H9 (cell line): ENCODE measurements at places on chromosomes 7 and 10. TPM values are rescaled to one million over a fixed set of nuclear protein-coding genes. Genes with fewer than 3 reads are reported as not detected.

GRCh38 chr10:11243425-11244222 lies 226.0 kb downstream of the CELF2 start:
- no peak overlapping the region for H3K27ac ChIP-seq
- no peak overlapping the region for H3K4me3 ChIP-seq
- no peaks in the 10 kb centered on the region for H3K4me1 ChIP-seq
- H3K27me3 ChIP-seq, result no peaks in the 10 kb centered on the region
- H3K36me3 ChIP-seq, result no peaks in the 10 kb centered on the region; the same call in 2 of the 3 replicates

DNA sequence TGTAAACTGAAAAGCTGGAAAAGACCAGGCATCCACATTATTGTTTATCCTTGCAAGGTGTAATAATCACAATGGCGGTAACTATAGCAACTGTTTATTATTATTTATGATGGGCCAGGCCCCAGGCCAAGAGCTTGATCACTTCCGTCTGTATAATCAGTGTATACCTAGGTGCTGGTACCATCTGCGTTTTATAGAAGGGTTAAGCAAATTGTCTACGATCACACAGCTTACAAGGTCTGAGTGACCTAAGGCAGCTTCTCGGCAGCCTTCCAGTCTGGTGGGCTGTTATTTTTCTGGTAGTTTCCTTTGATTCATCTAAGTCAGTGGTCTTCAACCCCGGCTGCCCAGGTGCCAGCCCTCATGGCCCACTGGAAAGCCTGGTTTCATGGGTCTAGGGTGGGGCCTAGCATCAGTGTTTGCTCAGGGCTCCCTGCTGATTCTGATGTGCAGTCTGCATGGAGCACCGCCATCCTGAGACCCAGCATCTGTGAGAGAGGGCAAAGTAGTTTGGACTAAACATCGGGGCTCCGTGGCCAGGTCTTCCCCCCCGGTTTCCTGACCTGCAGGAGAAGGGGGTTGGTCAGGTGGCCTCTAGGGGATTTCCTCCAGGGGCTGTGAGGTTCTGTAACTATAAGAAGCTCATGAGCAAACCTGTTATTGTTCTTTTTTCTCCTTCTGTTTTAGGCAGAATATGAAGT lies 146.4 kb downstream of the RGS10 start:
- H3K27me3 ChIP-seq, result no peaks in the 10 kb centered on the region

DNA sequence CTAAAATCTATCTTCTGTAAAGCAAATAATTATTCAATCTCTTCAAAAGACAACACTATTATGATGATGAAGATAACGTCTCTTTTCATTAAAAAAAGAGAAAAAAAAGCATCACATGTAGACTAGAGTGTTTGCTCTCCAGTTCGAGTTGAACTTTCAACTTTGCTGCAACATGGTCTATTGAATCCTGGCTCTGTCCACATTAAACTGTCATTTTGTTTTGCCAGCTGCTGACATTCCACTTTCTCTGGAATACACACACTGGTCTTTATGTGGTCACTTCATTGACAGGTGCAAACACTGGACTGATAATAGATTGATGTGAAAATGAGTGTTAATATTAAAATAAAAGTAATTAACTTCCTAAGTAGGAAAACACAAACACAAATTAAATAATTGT lies 61.7 kb downstream of the PTF1A start:
- H3K4me3 ChIP-seq, result no peak overlapping the region
- H3K27ac ChIP-seq, result no peak overlapping the region
- H3K4me1 ChIP-seq, result no peaks in the 10 kb centered on the region

- no peaks in the 10 kb centered on the region for H3K36me3 ChIP-seq
- no peak for DNase-seq
- no peak overlapping the region for H3K4me3 ChIP-seq
- H3K27me3 ChIP-seq, result no peaks in the 10 kb centered on the region
- no peaks in the 10 kb centered on the region for H3K4me1 ChIP-seq
Measured at GRCh38 chr10:71694039-71694501, 25.5 kb downstream of the C10orf105 start.

DNA sequence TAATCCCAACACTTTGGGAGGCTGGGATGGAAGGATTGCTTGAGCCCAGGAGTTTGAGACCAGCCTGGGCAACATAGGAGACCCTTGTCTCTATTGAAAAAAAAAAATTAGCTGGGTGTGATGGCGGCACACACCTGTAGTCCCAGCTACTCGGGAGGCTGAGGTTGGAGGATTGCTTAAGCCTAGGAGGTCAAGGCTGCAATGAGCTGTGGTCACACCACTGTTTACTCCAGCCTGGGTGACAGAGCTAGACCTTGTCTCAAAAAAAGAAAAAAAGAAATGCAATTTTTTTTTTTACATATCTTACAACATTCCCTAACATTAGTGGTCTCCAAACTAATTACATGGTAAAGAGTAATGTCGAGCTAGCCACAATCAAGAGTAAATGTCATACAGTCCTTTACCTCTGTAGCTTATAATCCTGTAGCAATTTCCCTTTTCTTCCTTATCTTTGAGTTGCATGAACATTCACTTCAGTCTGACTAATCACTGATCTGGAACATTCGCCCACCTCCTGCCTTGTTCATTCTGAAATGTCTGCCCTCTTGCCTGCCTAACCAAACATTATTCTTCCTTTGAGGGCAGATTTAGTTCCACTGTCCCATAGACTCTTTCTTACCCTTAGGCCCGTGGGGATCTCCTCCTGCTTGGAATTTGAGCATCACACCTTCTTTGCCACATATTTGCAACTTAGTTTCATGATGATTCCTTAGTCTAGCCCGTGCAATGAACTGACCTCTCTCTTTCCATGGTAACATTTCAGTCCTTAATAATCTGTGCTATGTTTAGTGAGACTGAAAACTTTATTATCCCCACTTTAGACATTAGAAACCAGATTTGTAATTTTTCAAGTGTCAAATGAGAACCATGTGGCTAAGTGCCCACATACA lies 4.8 kb upstream of the VCL start:
- no peaks in the 10 kb centered on the region for H3K27me3 ChIP-seq
- H3K4me1 ChIP-seq, result no peaks in the 10 kb centered on the region
- H3K27ac ChIP-seq, result no peak overlapping the region

DNA sequence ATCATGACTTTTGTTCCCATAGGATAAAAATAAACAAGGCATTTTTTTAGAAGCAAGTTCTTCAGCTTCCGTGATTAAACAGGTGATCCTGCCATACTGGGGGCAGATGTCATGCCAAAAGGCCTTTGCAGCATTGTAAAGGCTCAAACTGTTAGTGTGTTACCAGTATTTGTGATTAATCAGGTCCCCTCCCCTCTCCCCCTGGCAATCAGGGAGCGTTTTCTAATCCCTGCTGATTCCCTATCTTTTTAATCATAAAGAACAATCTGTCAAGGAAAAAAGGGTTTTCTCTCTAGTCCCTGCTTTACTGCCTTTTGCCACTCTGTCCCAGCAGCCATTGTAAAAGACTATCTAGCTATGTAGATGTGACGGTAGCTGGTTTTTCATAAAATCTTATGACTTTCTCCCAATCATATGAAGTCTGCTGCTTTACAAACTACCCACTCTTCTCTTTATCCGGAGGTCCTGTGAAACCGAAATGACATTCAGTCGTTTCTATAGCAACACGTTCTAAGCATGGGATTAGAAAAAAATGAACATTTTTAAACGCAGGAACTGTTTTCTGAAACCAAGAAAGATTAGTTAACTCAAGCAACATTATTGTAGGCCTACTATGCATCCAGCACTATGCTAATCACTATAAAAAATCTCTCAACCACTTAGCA lies 210.9 kb downstream of the RNLS start:
- no peaks in the 10 kb centered on the region for H3K27me3 ChIP-seq
- no peak overlapping the region for H3K27ac ChIP-seq
- H3K36me3 ChIP-seq, result no peaks in the 10 kb centered on the region
- H3K4me3 ChIP-seq, result no peak overlapping the region
- no peak for DNase-seq

GRCh38 chr10:67815571-67816059 lies 22.4 kb downstream of the DNAJC12 start:
- H3K4me1 ChIP-seq, result no peaks in the 10 kb centered on the region
- H3K4me3 ChIP-seq, result no peak overlapping the region
- DNase-seq, result no peak
- no peaks in the 10 kb centered on the region for H3K36me3 ChIP-seq
- no peaks in the 10 kb centered on the region for H3K27me3 ChIP-seq
- no peak overlapping the region for H3K27ac ChIP-seq

DNA sequence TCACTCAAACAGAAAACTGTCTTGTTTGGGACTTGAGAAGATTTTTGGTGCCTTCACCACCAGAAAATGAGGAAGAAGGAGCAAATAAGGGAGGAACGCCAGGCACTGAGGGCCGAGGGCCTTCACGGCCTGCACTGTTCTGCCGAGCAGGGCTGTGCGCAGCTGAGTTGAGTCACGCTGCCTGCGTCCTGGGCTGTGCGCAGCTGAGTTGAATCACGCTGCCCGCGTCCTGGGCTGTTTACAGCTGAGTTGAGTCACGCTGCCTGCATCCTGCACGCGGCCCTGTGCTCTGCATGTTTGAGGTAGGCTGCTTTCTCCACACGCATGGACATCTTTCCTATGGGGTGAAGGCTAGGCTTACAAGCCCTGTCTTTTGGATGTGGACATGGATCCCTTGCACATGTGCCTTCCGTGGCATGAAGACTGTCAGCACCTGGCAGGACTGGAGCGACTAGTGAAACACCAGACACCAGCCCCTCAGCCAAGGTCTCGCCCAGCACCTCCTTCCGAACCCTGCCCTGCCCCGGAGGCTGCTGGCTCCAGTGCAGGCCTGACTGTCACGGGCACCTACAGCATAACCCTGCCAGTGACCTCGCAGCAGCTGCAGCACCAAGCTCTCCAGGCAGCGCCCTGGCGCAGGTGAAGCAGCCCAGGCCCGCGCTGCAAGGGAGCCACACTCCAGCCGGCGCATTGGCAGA lies 96.7 kb downstream of the HTR5A start:
- H3K36me3 ChIP-seq, result no peaks in the 10 kb centered on the region
- no peak overlapping the region for H3K4me3 ChIP-seq
- DNase-seq, result no peak
- H3K27ac ChIP-seq, result no peak overlapping the region
- no peaks in the 10 kb centered on the region for H3K27me3 ChIP-seq
- H3K4me1 ChIP-seq, result no peaks in the 10 kb centered on the region

The ATP6V0A4 gene
- 0.79 and 0.90 TPM in 2 replicates for total RNA-seq
